Regular cardiac myocyte (primary cell): ENCODE measurements at places on chromosomes 6 and 20. TPM values are rescaled to one million over a fixed set of nuclear protein-coding genes. Genes with fewer than 3 reads are reported as not detected.

The NKAIN4 gene
- total RNA-seq = 0.19 TPM in 1 of 2 replicates, not detected in the other

The MCCD1 gene
- total RNA-seq = not detected in 2 replicates

The DYNLT2 gene
- total RNA-seq = 0.58 and 2.0 TPM in 2 replicates

The SLC22A1 gene
- under 0.01 and 0.38 TPM in 2 replicates for total RNA-seq

The FHL5 gene
- total RNA-seq = 0.28 TPM in 1 of 2 replicates, not detected in the other

The MOG gene
- not detected in 2 replicates for total RNA-seq

The BPIFB4 gene
- not detected in 2 replicates for total RNA-seq

The FOXC1 gene
- total RNA-seq = 2.3 and 2.8 TPM in 2 replicates

The TBXT gene
- not detected in 2 replicates for total RNA-seq

The RIMS1 gene
- total RNA-seq = 17.1 and 39.5 TPM in 2 replicates

The OPN5 gene
- not detected in 2 replicates for total RNA-seq

The LCA5 gene
- total RNA-seq = 4.4 and 7.9 TPM in 2 replicates

The SMIM26 gene
- total RNA-seq = 75.2 and 96.4 TPM in 2 replicates

The VGLL2 gene
- not detected in 2 replicates for total RNA-seq

The MYH7B gene
- under 0.01 TPM in 1 of 2 replicates, not detected in the other for total RNA-seq

The TFAP2C gene
- total RNA-seq = not detected in 2 replicates

The HRH3 gene
- not detected in 2 replicates for total RNA-seq

The FILIP1 gene
- total RNA-seq = 0.58 and 2.5 TPM in 2 replicates
